Activated T-cell treated with anti-CD3 and anti-CD28 coated beads for 1 hour (primary cell): ENCODE measurements at places on chromosomes 16 and 17.

DNA sequence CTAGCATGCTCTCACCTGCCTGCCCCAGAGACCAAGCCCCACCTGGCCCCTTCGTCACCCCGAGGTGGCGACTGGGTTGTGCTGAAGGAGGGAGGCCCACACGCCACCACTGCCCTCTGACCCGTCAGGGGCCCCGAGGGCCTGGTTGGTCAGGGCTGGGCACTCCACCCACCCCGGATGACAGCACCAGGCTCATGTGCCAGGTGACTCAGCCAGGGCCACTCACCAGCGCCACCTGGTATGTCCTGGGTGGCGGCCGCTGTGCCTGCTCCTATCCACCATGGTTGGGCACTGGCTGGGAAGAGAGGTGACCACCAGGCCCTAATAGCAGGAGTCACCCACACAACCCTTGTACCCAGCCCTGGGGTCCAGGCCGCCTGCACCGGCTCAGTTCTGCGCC is 68.9 kb downstream of the JPH3 start:
- DNase-seq: no peak

DNA sequence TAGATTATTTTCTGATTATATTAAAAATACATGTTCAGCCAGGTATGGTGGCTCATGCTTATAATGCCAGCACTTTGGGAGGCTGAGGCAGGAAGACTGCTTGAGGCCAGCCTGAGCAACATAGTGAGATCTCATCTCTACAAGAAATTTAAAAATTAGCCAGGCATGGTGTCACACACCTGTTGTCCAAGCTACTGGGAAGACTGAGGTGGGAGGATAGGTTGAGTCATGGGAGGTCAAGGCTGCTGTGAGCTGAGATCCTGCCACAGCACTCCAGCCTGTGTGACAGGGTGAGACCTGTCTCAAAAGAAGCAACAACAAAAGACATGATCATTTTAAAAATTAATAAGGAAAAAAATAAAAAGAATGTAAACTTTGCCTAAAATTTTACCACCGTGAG is 40.7 kb downstream of the PRAC1 start:
- DNase-seq: no peak

GRCh38 chr17:7314719-7315569 is at the start of gene GPS2:
Gene GPS2 (minus strand): TSS chr17:7315360. CDS start chr17:7315052, 308 bp downstream.
- peak; percentile 91 for DNase-seq

- DNase-seq: no peak
Measured at GRCh38 chr16:46658925-46659324, 30.1 kb downstream of the VPS35 start.

DNA sequence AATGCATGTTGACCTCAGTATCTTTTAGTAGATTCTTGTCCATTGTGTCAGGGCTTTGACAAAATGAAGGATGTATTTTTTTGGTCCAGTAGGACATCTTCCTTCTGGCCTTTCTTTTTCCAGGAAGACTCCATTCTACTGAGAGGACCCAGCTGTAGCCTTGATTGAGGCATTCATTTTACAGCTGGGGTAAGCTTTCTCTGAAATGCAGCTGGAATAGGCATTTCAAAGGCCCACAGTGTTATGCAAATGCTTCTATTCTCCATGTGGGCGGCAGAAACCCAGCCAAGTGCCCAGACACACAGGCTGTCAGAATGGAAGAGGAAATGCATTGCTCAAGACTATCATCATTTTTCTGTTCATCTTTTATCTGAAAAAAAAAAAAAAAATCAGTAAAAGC is 629.0 kb upstream of the CDH8 start:
- DNase-seq: no peak

- no peak for DNase-seq
Measured at GRCh38 chr17:62832405-62832804, 24.3 kb upstream of the MARCHF10 start.
